ENCODE measurements at places on chromosomes 2 and 18.

DNA sequence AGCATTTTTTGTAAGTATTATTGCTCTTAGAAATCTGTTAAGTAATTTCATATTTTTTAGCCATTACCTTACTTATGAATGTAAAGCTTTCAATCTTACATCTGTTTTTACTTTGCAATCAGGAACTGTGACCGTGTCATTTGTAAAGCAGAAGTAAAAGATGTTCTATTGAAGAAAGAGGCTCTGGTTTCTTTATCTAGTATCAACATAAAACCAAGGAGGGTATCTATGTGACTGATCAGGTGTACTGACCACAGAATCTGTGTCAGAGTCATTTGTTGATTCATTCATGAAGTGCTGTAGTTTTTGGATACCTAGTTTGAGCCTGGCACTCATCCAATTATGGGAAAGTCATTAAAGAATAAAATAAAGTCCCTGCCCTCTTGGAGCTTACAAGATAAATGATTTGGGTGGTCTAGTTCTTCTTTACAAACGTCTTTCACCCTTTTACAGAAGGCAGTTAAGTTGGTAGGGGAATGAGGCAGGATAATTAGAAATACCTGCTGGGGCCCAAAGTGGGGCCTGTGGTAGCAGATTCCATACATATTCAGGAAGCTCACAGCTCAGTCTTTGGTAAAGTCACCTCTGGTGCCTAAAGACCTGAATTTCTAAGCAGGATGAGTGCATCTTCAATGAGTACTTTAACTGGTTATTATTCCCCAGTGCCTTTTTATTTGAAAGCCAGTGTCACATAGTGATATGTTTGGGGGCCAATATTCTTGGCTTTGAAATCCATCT is 260.6 kb upstream of the NT5C1B start:
- no peak for DNase-seq

- DNase-seq, result no peak
These were observed 465 bp downstream of the RBM44 start for GRCh38 chr2:237799060-237799428.

DNA sequence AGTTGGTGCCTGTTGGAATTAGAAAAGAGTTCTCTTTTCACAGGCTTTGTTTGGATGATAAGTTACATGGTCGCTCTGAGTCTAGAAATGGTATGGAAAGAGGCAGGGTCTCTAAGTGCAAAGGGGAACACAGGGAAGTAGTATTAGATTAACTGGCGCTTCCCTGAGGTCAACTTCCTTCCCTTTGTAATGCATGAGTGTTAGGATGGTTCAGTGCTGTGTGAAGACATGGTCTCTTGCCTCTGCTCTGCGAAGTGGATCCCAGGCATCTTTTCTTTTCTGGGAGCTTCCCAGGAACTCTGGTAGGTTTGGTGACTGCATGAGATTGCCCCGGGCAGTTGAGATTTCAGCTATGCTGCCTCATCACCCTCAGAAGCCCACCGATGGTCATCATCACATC is 170.3 kb downstream of the MIB1 start:
- no peak for DNase-seq

- no peak for DNase-seq
These were observed 723 bp upstream of the MBD1 start for GRCh38 chr18:50281972-50282520.

DNA sequence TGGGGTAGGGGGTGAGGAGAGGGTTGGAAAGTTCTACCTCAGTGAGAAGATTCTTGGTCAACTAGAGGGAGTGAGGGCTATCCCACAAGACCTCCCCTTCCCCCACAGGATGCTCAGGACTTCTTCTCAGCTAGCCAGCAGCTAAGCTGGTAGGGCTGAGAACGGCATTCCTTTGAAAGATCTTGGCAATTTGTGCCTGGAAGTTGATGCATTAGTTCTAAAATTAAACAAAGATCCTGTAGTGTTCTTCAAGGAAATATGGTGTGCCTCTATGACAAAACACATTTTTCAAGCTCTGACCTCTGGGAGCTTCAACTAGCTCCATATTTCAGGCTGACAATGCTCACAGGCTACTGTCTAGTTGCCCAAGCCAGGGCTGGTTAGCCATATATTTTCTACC is 2.3 kb downstream of the LYPD1 start:
- no peak for DNase-seq

- no peak for DNase-seq
These were observed 363.6 kb upstream of the HS6ST1 start for GRCh38 chr2:128682266-128682665.

DNA sequence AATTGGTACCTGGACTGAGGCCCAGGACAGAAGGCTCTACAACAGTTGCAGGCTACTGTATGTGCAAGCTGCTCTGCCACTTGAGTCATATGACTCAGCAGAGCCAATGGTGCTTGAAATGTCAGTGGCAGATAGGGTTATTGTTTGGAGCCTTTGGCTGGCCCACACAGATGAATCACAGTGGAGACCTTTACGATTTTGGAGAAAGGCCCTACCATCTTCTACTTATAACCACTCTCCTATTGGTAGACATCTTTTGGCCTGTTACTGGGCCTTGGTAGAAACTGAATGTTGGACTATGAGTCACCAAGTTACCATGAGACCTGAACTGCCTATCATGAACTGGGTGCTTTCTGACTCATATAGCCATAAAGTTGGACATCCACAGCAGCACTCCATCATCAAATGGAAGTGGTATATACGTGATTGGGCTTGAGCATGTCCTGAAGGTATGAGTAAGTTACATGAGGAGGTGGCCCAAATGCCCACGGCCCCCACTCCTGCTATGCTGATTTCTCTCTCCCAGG is 88.9 kb upstream of the NRXN1 start:
- DNase-seq, result no peak

GRCh38 chr2:173544641-173545363 is 190.1 kb downstream of the CDCA7 start:
- DNase-seq, result no peak

- no peak for DNase-seq
These were observed 60.4 kb downstream of the BIN1 start for GRCh38 chr2:127046579-127046978.

- no peak for DNase-seq
These were observed 26.5 kb downstream of the MDH1 start for GRCh38 chr2:63614983-63615945.

- DNase-seq, result no peak
These were observed 186.4 kb downstream of the VAPA start for GRCh38 chr18:10100196-10100595.

DNA sequence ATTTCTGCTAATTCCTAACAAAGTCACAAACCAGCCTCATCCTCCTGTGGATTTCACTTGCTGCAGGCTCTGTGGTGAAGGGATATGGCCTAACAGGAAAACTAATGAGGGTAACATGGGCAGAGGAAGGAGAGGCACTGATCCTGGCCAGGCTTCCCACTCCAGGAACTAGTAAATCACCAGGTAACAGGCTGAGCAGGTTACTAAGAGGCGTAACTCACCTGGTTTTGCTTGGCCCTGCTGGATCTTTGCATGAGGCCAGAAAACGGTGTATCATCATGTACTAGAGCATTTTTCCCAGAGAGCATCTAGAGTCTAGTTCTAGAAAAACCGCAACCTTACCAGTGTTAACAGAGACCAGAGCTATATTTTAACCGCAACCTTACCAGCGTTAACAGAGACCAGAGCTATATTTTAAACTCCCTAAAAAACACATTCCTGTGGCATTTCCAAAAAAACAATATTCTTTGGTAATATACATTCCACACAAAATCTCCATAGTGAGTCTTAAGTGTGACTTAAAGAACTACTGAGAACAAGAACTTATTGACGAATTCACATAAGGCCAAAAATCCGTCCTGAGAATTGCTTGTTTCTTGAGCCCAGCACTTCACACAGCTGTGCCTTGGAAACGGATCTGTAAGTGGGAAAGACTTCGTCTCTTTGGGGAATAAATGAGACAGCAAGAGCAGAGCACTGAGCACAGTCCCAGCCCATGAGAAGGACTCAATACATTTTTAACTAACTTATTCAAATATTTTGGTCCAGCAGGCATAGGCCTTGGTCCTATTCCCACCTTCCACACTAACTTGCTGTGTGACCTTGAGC is 43.4 kb downstream of the DPP4 start:
- DNase-seq, result no peak

GRCh38 chr2:127079358-127079920 is 27.5 kb downstream of the BIN1 start:
- no peak for DNase-seq

GRCh38 chr2:158042666-158043065 is 59.0 kb upstream of the UPP2 start:
- no peak for DNase-seq

GRCh38 chr2:174051068-174051467 is 85.9 kb upstream of the SP3 start:
- DNase-seq, result no peak

- no peak for DNase-seq
These were observed 17.7 kb downstream of the POU3F3 start for GRCh38 chr2:104871649-104871971.
